ENCODE measurements at places on chromosomes 1 and 21.

GRCh38 chr21:38771536-38771935 is 34.2 kb upstream of the ETS2 start:
- DNase-seq: no peak

DNA sequence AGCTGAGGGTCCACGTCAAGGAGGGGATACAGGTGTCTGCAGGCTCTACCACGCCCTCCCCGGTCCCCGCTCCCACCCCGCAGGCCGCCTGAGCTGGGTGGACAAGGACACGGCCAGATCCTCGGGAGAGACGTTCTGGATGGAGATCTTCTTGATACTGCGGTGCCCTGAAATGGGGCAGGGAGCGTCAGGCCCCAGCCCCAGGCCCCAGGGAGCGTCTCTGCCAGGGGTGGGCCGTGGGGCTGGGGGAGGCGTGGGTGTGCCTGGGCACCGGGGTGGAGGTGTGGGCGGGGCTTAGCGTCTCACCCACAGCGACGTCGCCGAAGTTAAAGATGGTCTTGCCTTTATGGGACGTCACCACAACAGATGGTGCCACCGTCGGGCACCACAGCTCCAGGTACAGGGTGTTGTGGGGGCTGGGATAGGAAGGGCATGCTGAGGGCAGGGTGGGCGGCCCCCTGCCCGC is 7.3 kb upstream of the TMEM52 start:
- DNase-seq: peak; percentile 27

DNA sequence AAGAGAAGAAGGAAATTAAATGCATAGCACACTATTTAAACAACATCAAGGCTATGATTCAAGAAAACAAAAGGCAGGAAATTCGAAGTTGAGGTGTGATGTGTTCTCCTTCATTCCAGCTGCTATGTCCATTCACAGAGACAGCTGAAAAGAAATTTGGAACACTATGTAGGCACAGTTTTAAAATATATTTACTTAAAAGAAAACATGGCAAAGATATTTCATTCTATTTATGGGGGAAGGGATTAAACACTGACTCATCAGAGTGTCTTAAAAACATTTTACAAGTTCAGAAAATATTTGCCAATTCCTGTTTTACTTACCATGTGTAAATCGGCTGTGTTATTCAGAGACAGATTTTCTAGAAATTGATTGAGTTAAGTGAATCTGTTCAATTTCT is 39.4 kb upstream of the NGF start:
- DNase-seq: no peak

DNA sequence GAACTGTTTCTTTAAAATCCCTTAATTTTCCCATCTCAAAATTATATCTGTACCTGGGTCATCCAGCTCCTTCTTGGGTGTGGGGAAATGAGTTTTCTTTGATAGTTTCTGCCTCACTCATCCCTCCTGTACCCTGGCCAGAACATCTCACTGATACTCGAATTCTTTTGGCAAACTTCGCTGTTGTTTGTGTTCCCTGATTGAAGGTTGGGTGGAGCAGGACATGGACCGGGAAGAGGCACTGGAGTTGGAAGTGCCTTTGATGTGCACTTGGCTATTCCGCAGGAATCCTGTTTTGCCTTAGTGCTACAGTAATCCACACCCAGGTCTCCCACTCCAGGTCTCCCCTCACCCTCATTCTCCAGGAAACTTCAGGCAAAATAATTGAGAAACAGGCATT is 11.2 kb downstream of the MINDY1 start:
- no peak for DNase-seq

- peak; percentile 5 for DNase-seq
These were observed 278.2 kb downstream of the RRAGC start for GRCh38 chr1:38581396-38581795.

- DNase-seq: no peak
These were observed 71.6 kb downstream of the SGIP1 start for GRCh38 chr1:66605419-66605997.

GRCh38 chr1:42779725-42780124 is 5.1 kb upstream of the TMEM269 start:
- DNase-seq: no peak

- DNase-seq: no peak
These were observed 3.8 kb upstream of the NCMAP start for GRCh38 chr1:24551960-24552571.

DNA sequence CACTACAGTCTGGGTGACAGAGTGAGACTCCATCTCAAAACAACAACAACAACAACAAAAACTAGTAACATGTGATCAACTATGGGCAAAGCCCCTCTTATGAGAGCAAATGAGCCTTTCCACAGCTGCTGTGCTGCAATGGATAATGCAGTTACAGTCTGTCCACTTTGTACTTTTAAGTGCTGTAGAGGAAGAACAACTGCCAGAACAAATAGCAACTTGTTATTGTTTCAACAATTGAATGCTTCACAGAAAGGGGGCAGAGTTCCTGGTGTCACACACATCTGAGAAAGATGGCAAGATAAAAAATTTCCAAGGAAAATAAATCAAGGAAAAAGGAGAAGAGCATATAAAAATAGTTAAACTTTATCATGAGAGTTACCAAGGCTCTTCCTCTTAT is 243.6 kb upstream of the DMRTA2 start:
- DNase-seq: no peak

DNA sequence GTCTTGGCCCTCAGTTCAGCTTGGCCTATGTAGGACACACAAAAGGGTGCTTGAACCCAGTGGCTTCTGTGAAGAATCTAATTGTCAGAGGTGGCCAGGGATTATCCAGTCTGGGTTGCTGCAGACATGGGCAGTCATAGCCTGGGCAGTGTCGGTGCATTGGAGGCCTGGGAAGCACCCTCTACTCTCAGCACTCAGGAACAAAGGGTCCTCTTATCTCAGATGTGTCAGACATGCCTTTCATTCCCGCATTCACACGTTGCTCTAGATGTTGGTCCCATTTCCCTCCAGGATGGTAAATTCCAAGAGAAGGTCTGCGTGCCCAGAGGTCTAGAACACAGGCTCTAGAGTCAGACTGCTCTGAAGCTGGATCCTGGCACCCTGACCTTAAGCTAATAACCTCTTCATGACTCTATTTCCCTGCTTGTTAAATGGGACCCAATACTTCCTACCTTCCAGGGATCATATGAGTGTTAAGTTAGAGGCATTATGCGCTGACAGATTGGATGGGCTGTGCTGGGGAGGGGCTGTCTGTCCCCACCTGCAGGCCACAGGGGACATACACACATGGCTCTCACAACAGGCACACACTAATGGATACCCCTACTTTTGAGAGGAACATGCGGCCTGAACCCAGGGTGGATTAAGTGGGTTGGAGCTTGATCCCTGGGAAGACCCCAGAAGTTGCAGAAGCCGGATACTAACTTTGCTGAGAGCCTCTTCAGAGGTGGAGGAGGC is 16.5 kb upstream of the EDN2 start:
- no peak for DNase-seq

- DNase-seq: peak; percentile 91
These were observed at the start of gene MTARC2 for GRCh38 chr1:220748089-220748934. MTARC2 (plus strand) TSS chr1:220748322; CDS start chr1:220748532, 210 bp downstream.
